ENCODE measurements at places on chromosomes 11 and 22.

DNA sequence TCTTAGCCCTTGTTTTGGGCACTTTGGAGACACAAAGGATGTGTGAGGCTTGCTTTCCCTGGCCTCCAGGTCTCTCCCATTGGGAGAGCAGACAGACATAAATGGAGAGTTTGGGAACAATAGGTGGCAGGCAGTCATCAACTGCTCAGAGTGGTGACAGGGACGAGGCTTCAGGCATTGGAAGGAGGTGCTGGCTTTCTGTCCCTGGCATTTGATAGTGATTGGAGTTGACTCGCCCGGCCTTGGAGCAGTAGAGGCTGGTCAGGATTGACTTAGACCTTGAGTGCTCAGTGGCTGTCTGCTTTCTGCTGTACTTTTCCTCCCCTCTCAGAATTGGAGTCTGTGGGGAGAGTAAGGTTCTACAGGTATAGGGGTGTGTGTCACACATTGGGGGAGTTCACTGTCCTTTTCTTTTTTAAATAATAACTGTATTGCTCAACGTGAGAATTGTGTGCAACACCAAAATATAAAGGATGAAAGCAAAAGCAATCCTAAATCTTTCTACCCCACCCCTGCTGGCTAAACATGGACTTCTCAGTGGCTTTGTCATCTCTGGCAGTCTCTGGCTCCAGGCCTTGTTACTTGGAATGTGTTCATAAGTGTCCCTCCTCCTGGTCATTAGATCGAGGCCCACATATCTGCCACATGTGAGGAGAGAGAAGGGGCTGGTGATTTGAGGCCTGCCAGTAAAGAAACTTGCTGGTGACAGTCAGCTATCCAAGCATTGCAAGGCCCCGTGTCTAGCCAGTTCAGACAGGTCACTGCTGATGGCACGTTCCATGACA lies 21.1 kb downstream of the SHISA8 start:
- DNase-seq = no peak

DNA sequence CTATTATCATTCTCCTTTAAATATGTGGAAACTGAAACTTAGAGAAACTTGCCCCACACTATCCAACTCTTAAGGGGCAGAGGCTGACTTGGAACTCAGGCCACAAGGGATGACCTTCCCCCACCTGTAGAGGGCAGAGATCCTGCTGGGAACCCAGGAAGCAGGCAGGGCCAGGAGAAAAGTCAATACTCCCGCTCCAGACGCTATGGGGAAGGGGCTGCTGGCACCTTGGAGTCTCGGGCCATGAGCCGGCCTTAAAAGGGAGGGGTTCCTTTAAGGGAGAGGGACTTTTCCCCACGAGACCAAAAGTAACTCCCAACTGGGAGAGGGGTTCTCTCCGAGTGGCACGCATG lies 620 bp upstream of the ANO5 start:
- no peak for DNase-seq

DNA sequence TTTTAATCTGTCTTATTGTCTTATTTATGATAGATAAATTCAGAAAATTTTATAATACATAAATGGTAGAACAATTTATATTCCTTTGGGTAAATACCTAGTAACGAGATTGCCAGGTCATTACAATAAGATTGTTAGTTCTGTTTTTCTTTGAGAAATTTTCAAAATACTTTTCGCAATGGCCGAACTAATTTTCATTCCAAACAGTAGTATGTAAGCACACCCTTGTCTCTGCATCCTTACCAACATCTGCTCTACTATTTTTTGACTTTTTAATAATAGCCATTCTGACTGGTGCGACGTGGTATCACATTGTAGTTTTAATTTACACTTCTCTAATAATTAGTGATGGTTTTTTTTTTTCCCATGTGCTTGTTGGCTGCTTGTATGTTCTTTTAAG lies 351.4 kb upstream of the LUZP2 start:
- DNase-seq = peak; percentile 25

DNA sequence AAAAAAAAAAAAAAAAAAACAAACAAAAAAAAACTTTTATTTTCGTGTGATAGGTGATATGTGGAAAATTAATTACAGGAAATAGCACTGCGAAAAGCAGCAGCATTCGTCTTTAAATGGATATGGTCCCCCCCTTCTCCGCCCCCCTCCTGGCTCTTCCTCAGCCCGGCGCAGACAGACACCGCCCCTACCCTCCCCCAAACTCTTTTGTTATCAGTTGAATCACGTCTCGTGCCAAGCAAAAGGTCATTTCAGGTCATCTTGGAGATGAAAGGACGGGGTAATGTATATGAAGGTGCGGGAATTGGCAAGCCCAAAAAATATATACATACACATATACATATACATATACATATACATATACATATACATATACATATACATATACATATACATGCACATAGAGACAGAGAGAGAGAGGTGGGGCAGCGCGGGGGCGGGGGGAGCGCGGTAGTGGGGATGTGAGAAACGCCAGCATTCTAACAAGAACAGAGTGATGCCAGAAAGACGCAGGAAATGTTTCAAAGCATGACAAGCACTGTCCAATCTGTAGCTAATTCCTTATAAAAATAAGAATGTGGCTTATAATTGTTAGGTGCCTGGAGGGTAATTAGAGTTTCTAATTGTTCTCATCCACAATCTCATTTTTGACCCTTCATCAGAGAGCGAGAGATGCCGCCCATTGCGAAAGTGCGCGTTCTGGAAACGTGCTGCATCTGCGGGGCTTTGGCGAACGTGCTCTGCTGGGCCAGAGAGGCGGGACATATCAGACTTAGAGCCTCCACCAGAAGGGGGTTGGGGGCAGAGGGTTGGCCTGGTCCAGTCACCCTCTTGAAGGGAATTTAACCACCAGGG lies 214.5 kb upstream of the UBASH3B start:
- DNase-seq = peak; percentile 23

- peak; percentile 35 for DNase-seq
Measured at GRCh38 chr22:34972191-34972897, 93.6 kb upstream of the ISX start.

GRCh38 chr11:118791961-118792569 lies 1.1 kb upstream of the DDX6 start:
- no peak for DNase-seq

GRCh38 chr11:132999516-132999915 lies 532.8 kb downstream of the OPCML start:
- no peak for DNase-seq

GRCh38 chr11:86933891-86934581 lies 21.2 kb downstream of the FZD4 start:
- no peak for DNase-seq

All from fibroblast of skin of abdomen (primary cell).